ENCODE measurements at places on chromosomes 3 and 15.

DNA sequence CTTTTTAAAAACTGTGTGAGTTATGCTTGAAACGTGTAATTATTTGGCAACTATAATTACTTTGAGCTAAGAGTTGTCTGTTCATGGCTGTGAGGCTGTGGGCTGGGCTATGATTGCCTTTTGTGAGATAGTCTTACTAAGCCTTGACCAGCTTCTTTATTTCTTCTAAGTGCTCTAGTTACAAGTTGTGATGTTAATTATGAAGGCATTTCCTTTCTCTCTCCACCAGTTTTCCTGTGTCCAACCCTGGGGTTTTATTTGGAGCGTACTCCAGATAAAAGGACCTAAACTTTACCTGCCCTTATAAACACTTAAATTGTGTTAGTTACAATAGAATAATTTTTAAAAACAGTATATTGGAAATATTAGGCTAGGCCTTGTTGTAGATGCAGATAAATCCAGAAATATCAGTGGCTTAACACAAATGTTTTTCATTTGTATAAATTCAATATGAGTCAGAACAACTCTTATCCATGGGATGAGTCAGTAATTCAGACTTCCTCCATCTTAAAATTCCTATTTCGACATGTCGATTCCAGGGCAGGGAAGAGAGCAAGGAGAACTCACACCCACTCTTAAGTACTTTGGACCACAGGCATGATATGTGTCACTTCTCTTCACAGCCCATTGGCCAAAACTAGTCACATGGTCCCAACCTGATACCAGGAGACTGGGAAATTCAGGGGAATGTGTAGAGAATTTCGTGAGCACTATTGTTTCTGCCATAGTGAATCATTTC, 17.0 kb downstream of the TMEM62 start:
- no peak for DNase-seq

DNA sequence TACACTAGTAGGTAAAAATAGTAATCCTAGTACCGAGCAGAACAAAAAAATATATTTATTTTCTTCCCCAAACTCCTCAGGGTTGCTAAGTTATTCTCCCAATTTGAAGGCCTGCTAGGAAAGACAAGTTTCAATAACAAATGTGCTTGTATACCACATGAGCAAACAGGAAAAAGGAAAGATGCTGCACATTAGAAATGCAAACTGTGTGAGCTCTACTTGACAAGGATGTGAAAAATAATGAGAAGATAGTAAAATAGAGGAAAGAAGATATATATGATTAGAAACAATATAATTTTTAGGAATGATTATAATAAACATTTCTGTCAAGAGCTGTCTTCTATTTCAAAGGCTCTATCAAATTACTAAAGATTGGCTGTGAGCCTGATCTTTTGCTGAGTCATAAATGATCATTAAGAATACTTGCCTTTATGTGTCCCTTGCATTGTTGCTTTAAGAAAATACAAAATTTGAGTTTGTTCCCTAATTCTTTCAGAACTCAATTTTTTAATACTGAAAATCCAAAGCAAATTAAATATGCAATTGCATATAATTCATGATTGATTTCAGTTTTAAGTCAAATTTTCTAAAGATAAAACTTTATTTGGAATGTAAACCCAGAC, 174.2 kb downstream of the NEK10 start:
- DNase-seq = no peak

- no peak for DNase-seq
These were observed 10.7 kb downstream of the UBE2E2 start for GRCh38 chr3:23213813-23214212.

- DNase-seq = no peak
These were observed 871.0 kb downstream of the OTOL1 start for GRCh38 chr3:162367429-162368260.

- no peak for DNase-seq
These were observed 28.7 kb downstream of the ZIC4 start for GRCh38 chr3:147377412-147378367.

DNA sequence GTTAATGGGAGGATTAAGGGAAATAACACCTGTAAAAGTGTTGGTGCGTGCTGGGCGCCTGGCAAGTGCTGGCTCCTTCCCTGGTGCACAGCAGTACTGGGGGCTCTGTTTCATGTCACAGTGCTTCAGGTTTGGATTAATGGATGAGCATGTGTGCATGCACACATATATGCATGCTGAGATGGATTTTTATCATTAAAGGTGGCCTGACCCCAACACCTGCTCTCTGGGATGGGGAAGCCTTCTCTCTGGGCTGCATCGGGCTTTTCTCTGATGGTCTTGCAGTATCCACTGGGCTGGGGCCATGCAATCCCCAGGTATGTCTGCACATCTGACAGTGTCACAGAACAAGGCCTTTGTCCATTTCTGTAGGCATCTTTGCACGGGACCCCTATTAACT, 127.5 kb upstream of the PLXNA1 start:
- no peak for DNase-seq

DNA sequence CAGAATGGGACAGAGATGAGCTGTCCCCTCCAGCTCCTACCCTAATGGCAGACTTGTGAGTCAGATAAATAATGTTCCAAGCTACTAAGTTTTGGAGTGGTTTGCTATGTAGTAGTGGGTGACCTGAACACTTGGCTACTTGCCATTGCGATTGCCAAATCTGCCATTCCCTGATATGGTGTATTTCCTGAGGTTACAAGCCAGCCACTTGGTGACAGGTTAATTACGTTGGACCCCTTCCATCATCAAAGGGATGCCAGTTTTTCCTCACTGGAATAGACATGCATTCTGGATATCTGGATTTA, 33.6 kb downstream of the MORF4L1 start:
- DNase-seq = no peak

GRCh38 chr15:81174125-81174791, 22.4 kb upstream of the IL16 start:
- no peak for DNase-seq

DNA sequence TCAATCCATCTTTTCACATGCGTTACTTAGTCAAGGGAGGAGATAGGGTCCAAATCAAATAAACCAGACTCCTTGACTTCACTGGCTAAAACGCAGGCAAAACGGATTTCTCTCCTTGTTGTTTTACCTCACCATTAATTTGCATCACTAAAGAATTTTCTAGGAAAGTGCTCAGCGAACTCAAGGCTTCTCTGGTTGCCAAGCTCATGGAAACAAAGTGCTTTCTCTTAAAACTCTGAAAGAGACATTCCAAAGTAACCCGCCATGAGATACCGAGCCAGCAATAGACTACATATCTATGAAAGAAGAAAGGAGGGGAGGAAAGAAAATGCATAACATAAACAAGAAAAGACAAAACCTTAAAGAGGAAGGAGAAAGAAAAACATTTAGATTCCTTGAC, 211.7 kb upstream of the WNT5A start:
- DNase-seq = no peak

DNA sequence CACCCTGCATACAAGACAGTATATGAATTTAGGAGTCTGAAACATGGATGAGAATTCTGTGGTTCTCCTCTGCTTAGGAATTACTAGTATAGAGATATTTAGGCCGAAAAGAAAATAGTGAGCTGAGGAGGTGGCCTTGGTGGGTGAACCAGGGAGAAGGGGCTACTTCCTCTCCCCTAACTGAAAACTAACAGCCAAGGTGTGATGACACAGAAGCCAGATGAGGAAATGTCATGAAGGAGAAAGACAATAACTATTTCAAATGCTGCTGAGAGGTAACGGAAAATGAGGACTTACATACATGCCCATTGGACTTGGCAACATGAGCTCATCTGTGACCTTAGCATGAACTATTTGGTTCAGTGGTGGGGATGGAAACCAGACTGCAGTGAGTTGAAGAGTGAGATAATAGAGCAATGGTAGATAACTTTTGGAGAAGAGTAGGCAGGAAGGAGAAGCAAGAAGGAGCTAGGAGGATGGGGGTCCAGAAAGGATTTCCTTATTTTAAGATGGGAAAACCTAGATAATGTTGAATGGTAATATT, 114.4 kb upstream of the TSPAN3 start:
- DNase-seq = no peak

DNA sequence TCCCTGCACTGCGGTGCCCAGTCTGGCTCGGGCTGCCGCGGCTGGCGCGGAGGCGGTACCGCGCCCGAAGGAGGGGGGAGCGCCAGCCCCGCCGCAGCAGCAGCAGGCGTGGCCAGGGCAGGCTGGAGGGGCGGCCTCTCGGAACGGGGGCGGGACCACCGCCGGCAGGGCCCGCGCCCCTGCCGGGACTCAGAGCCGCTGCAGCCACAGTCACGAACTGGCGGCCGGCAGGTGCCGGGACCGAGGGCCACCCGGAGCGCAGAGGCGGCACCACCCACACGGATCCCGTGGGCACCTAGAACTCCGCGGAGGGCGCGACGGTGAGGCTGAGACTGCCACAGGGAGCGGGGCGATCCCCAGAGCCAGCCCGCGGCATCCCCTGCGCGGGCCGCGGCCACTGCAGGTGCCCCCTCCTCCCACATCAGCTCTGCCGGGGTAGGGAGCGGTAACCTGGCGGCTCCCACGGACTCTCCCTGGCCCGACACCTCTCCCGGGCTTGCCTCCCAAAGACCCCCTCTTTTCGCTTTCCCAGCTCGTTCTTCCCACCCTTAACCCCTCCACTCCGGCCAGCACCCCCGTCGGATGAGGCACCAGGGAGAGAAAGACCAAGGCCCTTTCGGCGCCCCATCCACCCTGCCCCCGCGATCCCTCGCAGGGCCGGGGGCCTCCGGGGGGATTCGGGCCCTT, at the start of gene VWA5B2:
VWA5B2 (plus strand) TSS at position 192 of the 687 bp plus-strand sequence. CDS start 944 bp downstream, outside the sequence.
- peak; percentile 85 for DNase-seq

GRCh38 chr3:166362698-166363097, 525.5 kb upstream of the BCHE start:
- no peak for DNase-seq

GRCh38 chr15:66631616-66632263, 65.9 kb upstream of the LCTL start:
- no peak for DNase-seq

DNA sequence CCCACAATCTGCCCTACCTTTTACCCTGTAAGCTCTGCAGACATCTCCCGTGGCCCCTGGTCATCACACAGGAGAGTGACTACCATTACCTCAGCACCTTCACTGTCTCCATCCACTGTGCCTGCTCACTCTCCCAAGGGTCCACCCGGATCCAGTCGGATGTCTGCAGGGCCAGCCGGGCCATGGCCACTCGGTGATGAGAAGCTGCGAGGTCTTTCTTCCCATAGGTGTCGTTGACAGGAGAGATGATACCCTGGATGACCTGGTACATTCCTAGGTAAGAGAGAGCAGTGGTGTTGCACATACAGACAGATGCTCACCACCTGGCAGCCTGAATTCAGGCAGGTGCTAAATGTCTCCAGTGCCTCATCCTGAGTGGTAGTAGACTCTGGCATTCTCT, 39.2 kb upstream of the RBP1 start:
- no peak for DNase-seq

DNA sequence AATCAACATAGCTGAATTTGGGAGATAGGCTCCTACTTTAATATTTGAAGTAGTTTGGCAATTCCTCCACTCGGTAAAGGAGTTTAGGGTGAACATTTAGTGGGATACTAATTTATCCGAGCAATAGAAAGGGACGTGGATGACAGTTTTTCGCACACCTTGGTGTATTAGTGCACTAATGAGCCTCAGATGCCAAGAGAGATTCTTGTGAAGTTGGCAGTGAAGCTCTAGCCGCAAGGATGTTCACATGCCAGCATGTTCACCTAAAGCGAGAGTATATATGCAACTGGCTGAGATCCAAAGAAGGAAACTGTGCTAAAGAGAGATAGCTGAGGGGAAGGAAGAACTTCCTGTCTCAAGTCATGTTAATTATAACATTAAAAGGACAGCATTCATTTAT, 58.5 kb downstream of the TGFBR2 start:
- no peak for DNase-seq

DNA sequence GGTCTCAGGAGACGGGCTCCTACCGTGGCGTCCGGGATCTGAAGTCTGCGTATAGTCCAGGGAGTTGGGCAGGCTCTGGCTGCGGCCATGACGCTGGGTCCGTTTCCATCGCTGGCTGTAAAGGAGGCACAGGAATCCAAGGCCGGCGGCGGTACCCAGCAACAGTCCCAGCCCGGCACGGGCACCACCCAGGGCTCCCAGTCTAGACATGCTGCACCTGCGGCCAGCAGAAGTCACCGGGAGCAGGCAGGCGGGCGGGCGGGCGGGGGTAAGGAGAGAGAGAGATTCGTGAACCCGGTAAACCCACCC, 526 bp downstream of the RMDN3 start:
- DNase-seq = peak; percentile 43

DNA sequence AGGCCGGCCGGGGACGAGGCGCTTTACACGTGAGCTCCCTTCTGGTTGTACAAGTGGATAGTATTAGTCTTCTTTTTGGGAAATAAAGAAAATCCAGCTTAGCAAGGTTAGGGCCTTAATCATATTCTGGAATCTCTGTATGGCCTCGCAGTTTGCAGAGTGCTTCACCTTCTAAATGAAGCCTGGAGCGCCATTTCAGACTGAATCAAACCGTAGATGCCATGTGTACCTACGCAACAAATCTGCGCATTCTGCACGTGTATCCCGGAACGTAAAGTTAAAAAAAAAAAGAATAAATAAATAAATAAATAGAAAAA, 322 bp upstream of the P3H2 start:
- no peak for DNase-seq

DNA sequence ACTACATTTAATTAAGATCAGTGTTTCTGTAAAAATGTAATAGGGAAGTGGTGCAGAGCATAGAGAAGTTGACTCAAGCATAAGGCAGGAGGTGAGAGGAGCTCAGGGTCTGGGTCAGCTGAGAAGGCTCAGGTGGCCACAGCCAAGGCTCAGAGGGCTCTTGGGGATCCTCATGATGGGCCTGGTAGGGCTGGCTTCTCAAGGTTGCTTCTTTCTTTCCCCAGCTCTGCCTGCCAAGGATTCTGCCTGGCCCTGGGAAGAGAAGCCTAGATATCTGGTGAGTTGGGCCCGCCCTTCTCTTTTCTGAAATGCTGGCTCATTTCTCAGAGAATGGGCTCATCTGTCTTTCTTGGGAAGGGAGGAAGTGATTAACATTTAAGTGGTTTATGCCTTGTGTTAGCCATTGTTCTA, 6.5 kb downstream of the ZNF589 start:
- no peak for DNase-seq

GRCh38 chr3:182185313-182185712, 473.6 kb downstream of the SOX2 start:
- DNase-seq = no peak

DNA sequence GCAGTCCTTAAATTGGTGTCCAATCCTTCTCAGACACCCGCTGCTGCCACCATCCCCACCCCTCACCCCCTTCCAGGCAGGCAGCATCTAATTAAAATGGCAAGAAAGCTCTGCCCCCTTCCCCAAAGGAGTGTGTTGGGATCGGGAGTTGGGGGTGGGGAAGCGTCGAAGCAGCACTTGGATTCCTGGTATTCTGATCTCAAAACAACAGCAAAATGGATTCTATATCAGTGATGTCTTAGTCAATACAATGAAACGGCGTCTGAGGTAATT, 1.4 kb downstream of the TNIK start:
- DNase-seq = no peak

DNA sequence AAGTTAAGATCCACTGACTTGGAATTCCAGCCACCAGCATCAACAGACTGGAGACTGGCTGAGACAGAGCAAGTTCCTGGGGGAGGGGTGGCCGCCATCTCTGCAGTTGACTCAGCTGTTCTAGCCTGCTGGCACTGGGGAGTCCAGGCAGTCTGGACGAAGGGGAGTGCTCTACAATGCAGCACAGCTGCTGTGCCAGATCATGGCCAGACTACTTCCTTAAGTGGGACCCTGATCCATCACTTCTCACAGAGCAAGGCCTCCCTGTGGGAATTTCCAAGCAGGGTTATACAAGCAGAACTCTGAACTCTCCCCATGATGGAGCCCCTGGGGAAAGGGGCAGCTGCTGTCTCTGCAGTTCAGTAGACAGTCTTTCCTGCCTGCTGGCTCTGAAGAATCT, 35.2 kb downstream of the PYGO1 start:
- DNase-seq = peak; percentile 83

- DNase-seq = no peak
These were observed 6.7 kb downstream of the ZBTB47 start for GRCh38 chr3:42660131-42660715.

Measured in glutamatergic neuron (in vitro differentiated cells).